ENCODE measurements at places on chromosomes 5 and 9.

GRCh38 chr5:175484829-175485228 lies 6.5 kb downstream of the SFXN1 start:
- DNase-seq = no peak

DNA sequence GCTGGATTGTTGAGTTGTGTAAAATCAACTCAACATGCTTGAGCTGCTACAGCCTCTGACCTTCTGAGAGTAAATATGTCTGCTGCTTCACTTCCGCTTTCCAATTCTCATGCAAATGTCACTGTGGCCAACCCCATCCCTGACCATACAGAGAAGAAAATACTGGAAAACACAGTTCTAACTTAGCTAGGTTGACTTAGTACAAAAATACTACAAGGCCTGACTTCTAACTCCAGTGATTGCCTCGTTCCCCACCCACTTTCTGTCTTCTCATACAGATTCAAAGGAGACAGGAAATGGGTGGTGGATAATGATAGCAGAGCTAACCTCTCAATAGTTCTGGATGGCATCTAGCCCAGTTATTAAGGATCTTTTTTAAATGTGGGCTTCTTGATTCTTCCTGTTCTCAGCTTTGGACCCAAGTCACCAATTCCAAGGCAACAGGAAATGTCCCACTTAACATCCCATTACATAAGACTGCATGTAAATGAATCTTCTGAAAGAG lies 226.6 kb upstream of the SLC24A2 start:
- no peak for DNase-seq

DNA sequence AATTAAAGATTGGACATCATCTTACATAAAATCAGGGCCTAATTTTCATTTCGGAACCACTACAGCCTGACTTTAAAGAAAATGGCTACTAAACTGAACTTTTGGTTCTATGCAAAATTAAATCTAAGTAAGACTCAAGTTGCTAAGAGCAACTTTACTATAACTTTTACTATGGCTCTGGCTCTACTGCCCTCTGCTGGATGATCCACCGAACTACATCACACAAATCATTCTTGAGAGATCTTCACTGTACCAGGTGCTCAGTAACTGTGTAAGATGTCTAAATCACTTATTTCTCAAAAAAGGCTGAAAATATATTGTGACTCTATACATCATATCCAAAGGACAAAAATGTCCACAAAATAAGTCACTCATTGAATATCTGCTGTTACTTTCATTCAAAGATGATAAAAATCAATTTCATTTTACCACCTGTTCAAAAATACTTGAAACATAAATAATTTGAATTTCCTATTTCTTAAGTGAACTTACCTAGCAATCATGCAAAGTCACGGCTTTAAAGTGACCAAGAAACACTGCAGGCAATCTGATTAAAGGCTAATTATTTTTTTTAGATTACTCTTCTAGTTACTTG lies 13.5 kb downstream of the MOCS2 start:
- DNase-seq = peak; percentile 46

GRCh38 chr5:16930496-16930895 lies 5.6 kb downstream of the MYO10 start:
- DNase-seq = no peak

DNA sequence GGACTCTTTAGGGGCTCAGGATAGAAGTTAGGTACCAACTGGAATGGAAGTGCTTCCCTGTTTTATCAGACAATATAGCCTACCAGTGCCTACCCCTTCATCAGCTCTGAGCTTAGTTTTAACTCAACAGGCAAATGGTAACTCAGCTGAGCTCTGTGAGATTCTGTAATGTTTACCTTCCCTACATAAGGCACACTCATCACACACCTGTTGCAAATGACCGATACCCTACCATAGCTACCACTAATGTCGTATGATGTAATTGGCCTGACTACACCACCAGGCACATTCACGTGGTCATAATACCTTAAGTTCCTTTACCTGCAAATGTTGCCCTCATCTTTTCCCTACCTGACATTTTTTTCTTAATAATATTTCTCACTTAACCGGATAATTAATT lies 254.8 kb downstream of the ADGRV1 start:
- DNase-seq = no peak

DNA sequence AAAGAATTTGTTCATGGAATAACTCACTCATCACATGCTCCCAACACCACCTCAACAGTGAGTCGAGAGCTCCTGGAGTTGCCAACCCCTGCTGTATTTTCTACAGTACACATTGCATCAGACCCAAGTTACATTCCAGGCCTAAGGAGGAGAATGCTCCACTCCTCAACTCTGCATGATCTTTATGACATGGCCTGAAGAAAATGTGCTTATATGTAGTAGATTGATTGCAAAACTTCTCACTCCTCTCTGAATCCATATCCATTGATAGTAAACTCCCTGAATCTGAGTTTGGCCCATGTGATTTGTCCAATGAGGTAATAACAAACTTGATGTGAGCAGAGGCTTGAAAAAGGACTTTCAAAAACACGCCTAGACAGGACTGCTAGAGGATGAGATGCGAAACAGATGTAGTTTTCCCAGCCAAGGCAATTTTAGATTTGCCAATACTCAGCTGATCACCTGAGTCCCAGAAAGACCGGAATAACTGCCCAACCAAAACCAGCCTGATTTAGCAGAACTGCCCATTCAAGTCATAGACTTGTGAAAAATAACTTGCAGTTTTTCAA lies 29.0 kb upstream of the PAPPA start:
- no peak for DNase-seq

GRCh38 chr5:139701056-139701741 lies 53.0 kb downstream of the CXXC5 start:
- no peak for DNase-seq

- no peak for DNase-seq
These were observed 26.0 kb downstream of the ZCCHC7 start for GRCh38 chr9:37146410-37146809.
